ENCODE measurements at places on chromosomes 1 and 21. TPM values are rescaled to one million over a fixed set of nuclear protein-coding genes. Genes with fewer than 3 reads are reported as not detected.

The NRIP1 gene
- total RNA-seq, result 60.0 TPM

The CD34 gene
- total RNA-seq, result 44.6 TPM

The FMO4 gene
- total RNA-seq, result 5.9 TPM

The HCRTR1 gene
- total RNA-seq, result not detected

The FNBP1L gene
- total RNA-seq, result 40.6 TPM

The PTPRC gene
- 214 TPM for total RNA-seq

The WASF2 gene
- total RNA-seq, result 159 TPM

The MRPL55 gene
- 43.6 TPM for total RNA-seq

The SPATA45 gene
- not detected for total RNA-seq

The SOD1 gene
- 160 TPM for total RNA-seq

The CFAP141 gene
- 2.8 TPM for total RNA-seq

Measured in lower lobe of right lung (tissue), 2 donors.